Amniotic epithelial cell (primary cell): ENCODE measurements at places on chromosomes 1 and 21.

DNA sequence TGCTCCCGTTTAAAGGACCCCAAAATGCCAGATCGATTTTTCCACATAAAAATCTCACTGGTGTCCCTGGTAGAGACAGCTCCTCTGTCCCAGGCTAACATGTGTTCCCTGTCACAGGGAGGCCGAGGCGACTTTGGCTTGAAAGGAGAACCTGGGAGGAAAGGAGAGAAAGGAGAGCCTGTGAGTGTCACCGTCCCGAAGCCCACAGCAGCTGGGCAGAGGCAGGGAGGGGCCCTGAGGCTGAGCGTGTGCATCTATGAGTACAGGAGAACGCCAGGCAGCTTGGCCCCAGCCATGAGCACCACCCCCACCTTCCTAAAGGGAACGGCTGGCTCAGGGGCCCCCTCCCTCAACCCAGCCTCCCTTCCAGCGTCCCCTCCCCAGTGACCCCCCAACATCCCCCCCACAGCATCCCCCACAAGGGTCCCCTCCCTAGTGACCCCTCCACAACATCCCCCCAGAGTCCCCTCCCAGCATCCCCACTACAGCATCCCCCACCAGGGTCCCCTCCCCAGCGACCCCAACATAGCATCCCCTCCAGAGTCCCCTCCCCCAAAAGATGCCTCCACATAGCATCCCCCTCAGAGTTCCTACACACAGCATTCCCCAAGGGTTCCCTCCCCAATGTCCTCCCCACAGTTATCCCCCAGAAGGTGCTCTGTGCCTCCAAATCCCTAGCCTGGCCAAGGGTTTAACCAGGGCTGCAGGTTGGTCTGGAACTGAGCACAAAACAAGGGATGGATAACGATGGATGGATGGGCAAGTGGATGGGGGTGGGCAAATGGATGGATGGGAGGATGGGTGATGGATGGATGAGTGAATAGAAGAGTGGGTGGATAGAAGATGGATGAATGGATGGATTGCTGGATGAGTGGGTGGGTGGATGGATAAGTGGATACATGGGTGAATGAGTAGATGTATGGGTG is 25.1 kb downstream of the COL6A2 start:
- DNase-seq = no peak

GRCh38 chr1:6325482-6325881 is 64.6 kb upstream of the GPR153 start:
- no peak for DNase-seq

DNA sequence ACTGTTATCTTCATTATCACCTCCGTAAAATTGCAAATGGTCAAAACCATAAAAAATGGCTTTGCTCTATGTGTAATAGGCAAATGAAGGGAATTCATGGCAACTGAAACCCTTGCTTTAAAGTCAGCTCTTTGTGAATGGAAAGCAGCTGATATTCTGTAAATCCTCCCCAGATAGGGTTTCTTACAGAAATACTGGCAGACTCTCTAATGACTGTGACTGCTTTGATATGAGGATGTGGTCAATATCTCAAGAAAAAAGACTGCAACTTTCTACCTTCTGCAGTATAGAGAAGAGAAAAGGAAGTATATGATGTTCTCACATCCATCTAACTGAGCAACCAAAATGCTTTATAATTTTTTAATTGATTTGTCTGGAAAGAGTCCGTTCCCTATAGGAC is 193.1 kb downstream of the ST6GALNAC3 start:
- DNase-seq = no peak

DNA sequence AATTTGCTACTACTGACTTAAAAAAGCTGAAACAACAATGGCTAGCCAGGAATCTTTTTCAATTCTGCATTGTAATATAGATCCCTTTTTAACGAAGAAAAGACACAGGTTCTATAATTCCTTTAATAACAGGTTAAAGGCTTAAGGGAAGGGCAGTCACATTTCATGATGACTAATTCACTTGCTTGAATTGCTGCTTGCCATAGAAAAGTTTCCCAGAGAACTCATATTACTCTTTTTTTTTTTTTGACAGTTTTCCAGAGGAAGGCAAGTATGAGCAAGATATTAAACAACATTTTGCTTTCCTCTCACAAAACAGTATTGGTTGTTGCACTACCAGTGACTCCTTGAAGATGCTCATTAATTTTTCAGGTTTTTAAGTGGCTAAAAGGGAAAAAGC is 60.9 kb downstream of the IL23R start:
- DNase-seq = peak; percentile 3

GRCh38 chr1:64112281-64112680 is 91.1 kb upstream of the UBE2U start:
- DNase-seq = peak; percentile 52

DNA sequence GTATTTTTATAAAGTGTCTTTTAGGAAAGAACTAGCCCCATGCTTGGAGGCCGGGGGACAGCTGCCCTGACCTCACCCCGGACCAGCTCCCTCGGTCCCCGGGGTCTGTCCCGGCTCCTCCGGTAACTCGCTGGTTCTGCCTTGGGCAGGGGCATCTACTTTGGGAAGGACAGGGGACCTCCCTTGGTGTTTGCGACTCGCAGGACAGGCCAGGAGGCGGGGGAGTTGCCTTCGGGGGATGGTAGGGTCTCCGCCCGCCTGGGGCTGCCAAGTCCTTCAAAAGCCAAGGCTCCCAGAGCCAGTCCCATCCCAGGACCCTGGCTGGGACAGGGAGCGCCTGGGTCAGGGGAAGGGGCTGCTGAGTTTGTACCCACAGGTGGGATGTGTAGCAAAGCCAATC is 157.9 kb downstream of the PEX14 start:
- DNase-seq = no peak

- DNase-seq = no peak
Observed at GRCh38 chr1:225477296-225477911, 49.6 kb upstream of the LBR start.

GRCh38 chr1:30472009-30472408 is 251.4 kb downstream of the MATN1 start:
- DNase-seq = no peak

DNA sequence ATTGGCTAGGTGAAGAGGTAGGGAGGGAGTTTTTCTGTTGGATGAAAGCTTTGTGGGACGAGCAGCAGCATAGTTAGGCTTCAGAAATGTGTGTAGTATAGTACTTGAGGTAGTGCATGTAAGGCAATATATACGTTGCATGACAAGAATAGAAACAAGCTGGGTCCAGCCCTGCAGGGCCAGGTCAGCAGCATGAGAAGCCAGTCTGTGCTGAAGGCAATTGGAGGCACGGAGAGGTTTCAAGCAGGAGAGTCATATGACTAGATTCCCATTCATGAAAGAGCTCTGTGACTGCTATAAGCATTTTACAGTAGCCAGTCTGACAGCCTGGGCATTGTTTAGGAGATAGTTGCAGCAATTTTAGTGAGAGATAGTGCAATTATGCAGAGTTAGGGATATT is 84.2 kb upstream of the DSCAM start:
- DNase-seq = no peak

DNA sequence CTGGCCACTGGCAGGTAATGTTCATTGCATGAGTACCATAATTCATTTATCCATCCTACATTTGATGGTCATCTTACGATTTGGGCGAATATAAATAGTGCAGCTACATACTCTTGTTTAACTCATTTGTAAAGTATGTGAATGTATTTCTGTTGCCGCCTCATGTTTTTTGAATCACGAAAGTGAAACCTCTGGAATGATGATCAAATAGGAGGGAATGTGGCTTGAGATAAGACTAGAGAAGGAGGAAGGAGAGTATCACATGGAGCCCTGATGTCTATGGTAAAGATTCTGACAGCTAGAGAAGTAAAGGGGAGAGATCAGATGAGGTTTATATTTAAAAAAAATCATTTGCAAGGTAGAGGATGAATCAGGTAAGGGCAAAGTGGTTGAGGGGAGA is 8.0 kb downstream of the MRPS14 start:
- peak; percentile 88 for DNase-seq

DNA sequence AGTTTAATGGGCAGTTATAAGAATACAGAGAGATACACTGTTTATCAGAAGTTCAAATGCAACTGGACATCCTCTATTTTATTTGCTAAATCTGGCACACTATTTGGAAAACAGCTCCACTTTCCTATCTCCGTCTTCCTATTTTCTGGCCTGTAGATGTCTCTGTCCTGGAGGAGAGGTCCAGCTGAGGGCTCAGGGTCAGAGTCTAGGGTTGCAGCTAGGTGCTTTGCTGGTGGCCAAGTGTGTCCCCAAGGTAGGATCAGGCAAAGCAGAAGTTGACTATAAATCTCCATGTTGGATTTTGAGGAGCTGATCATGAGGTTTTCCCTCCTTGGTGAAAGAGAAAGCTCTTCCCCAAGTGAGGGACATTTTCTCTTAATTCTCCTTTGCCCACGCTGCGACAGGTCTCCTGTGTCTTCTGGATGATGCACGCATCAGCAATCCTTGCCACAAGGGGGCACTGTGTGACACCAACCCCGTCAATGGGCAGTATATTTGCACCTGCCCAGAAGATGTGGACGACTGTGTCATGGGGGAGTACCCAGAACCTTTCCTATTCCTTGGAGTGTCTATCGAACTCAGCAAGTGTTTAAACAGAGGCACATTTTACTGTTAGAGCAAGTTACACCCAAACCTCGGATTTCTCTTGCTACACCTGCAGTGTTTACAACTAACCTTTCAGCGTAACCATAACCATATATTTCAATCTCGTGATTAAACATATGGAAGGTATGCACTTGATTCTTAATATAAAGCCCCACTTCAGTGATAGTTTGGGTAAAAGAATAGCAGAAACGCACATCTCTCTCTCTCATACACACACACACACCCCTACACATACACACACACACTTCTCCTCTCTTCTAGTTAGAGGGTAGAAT is 10.2 kb downstream of the ADAM30 start:
- peak; percentile 37 for DNase-seq

- DNase-seq = no peak
Observed at GRCh38 chr21:44802396-44803153, 955 bp upstream of the UBE2G2 start.

GRCh38 chr1:67285780-67286488 is 21.7 kb upstream of the IL12RB2 start:
- DNase-seq = no peak

DNA sequence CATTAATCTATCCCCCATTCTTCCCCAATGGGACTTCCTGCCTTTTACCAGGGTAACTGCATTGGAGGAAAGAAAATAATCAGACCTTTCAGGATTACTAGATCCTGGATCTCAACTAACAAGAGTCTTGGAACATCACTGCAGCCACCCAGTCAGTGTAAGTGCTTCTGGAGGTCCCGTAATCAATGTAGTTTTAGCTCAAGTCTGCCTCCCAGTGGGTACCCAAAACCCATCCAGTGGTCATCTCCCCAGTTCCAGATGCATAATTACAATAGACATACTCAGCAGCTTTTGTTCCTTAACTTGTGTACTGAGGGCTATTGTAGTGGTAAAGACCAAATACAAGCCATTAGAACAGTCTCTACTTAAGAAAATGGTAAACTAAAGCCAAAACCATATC is 319.1 kb downstream of the GPATCH2 start:
- DNase-seq = peak; percentile 17

DNA sequence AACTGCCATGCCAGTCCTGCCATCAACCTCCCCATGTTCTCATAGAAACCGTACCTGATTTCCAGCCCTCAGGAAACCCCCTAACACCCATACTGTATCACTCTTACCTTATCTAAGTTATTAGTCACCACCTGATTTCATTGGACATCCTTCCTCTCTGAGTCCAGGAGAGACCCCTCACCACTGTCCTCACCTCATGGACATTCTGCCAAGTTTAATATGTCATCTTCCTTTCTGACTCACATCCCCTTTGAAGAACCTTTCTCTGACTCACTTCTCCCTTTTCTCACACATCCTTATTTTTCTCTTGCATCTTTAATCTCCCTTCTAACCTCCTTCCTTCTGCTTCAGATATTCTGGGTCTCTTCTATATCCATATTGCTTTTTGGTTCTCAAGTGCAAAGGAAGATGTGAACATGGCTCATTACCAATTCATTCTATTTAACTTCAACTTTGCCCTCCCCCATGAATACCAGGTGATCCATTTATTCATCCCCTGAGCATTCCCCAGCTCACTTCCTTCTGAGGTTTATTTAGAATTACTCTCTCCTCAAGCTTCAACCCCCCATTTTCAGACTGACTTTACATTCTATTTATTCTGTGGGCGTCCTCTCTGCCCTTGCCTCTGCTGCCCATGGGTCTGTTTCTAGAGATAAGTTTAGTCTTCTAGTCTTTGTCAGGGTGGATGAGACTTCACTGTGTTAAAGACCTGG is 206.8 kb upstream of the ESRRG start:
- DNase-seq = peak; percentile 17

DNA sequence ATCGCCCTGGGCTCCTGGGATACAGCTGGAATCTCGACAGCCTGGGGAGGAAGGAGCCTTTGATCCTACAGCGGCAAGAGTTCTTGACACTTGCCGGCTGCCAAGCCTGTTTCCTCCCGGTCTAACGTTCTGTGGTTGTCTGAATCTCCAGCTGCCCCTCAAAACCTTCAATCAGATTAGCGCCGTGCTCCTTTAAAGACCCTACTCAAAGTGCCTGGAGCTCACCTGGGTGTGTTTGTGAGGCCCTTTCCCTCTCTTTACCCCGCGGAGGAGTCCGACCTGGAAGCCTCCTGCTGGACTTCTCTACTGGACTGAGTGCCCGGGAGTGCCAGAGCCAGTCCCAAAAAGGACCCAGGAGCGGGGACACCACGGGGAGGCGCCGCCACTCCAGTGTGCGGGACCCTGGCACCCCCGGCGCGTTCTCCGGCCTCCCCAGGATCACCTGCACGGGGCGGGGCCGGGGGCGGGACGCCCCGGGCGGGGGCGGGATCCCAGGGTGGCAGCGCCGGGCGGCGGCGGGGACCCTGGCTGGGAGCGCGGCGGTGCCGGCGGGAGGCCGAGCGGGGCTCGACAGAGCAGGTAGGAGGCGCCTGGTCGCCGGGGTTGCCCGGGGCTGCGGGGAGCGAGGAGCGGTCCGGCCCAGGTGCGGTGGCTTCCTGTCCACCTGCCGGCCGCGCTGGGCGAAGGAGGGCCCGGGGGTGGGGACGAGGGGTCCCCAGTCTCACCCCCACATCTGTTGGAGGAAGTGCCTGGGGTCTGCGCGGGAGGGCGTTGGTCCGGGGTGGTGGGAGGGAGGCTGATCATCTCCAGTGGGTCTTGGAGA is at the start of gene NCMAP:
NCMAP (plus strand) TSS at position 497 of the 823 bp plus-strand sequence. CDS start 39,344 bp downstream, outside the sequence.
- no peak for DNase-seq

GRCh38 chr1:72650843-72651435 is 368.6 kb upstream of the NEGR1 start:
- DNase-seq = no peak

GRCh38 chr21:32306021-32306780 is 7.5 kb downstream of the MRAP start:
- no peak for DNase-seq

DNA sequence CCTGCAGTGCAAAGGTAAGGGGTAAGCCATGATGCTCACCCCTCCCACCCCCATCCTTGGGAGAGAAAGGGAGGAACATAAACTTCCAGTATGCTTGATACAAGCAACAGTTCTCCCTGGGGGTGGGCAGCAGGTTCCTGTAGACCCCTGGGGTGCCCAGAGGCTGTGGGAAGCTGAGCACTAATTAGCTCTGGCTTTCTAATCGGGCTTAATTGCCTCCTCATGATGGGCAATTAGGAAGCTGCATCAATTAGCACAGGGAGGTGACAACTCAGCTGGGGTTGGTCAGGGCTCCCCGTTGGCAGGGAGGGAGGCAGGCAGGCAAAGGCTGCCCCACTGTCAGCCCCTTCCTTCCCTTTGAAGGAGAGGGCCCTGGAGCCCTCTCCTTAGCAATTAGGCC is 15.7 kb upstream of the LMNA start:
- no peak for DNase-seq
